Right ventricle myocardium superior (tissue), 1 donor: ENCODE measurements at places on chromosomes 12 and 14.

GRCh38 chr14:71554959-71555612 lies 377.1 kb upstream of the RGS6 start:
- no peak for DNase-seq

DNA sequence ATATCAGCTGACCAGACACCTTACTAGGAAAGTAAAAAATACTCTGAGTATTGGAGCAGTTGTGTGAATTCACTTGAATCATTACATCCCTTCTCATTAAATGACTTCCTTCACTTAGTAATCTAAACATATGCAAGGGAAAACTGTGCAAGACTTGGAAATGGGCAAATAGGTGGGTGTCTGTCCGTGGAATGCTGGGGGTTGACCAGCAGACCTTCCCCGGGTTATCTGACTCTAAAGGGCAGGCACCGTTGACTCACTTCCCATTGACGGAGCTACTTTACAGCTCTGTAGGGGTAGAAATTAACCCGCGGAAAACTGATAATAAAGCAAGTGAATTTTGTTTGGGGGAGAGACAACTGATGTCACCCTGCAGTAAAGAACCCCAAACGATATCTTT lies 199.3 kb downstream of the TTC7B start:
- DNase-seq: no peak

GRCh38 chr12:49631336-49631907 lies 8.1 kb downstream of the PRPF40B start:
- DNase-seq: no peak

DNA sequence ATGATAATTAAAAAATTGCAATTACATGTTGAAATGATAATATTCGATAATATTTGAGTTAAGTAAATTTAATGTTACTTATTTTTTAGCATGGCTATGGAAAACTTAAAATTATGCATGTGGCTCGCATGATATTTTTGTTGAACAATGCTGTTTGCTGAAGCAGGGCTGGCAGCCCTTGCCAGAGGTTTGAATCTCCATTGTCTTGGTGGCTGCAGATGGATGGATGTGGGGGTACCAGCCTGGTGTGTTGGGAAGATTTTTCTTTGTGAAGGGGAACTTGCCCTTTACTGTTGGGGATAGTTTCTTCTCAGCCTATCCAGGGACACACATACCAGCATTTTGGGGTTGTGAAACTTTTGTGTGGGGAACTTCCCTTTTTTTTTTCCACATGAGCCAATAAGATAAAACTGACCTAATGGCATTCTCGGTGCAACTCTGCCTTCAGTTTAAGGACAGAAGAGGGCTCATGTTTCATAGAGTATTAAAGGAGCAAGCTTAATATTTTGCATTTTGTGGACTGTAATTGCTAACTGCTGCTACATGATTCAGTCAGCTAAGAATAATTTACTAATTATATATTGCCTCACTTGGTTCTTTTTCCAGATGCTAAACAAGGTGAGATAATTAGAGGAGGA lies 8.8 kb downstream of the RASSF3 start:
- DNase-seq: no peak

DNA sequence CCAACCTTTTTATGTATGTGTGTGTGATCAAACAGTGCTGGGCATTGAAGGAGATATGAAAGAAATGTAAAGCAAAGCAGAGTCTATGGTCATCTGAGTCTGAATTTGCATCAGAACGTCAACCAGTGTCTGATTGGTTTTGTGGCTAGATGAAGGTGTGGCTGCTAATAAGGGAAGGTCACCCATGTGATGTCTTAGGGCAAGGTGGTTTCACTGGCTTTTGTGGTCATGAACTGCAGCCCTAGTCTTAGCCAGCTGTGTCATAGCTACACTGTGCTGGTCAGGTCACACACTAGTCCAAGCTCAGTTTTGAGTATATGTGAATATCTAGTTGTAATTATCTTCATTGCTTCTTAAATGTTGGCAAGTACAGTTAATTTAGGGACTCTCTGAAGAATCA lies 105.8 kb downstream of the TGFB3 start:
- DNase-seq: no peak

- no peak for DNase-seq
Observed at GRCh38 chr14:105412771-105413543, 6.7 kb upstream of the MTA1 start.

GRCh38 chr12:49369411-49370145 lies 2.3 kb downstream of the SPATS2 start:
- no peak for DNase-seq

DNA sequence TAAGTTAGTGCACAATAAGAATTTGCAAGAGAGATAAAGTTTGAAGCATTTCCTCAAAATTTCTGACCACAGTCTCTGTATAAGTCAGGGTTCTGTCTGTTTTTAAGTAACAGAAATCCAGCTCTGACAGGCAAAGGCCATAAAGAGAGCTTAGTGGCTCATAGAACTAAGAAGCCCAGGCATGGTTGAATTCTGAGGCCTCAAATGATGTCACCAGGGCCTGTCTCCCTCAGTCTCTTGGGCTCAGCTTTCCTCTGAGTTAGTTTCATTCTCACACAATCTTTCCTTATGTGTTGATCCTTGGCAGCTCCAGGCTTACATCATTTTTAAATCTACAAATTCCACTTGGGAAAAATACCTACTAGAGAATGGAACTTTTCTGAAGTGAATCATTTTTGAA lies 173.4 kb upstream of the ATP2B1 start:
- DNase-seq: no peak

DNA sequence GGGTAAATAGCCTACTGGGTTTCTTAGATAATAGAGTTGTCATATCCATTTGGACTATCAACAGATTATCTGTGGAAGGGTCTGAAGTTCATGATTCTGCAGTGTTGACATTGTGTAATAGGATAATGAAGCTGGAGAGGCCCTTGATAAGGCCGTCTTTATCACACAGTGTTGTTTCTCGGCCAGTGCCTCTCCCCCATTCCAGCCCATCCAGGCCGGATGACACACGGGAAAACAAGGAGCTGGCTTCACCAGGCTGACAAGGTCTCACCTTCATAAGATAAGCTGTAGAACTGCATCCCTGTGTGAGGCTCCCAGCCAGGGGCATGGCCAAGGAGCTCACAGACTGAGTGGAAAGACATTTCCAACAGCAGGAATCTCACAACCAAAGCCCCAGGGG lies 8.7 kb upstream of the EML1 start:
- no peak for DNase-seq

- no peak for DNase-seq
Observed at GRCh38 chr12:89775063-89775985, 66.7 kb upstream of the ATP2B1 start.
